ENCODE measurements at places on chromosomes 5 and 9.

GRCh38 chr9:10254338-10254737, 358.5 kb downstream of the PTPRD start:
- no peaks in the 10 kb centered on the region for H3K4me1 ChIP-seq
- no peaks in the 10 kb centered on the region for H3K27me3 ChIP-seq
- no peak for DNase-seq

GRCh38 chr9:104961238-104961637, 33.3 kb upstream of the ABCA1 start:
- H3K36me3 ChIP-seq, result no peaks in the 10 kb centered on the region
- H3K27ac ChIP-seq, result peak overlapping the region; percentile 44
- no peak overlapping the region for H3K4me3 ChIP-seq
- DNase-seq, result peak; percentile 16
- peaks cover 10% of the 10 kb centered on the region for H3K27me3 ChIP-seq
- peaks cover 11% of the 10 kb centered on the region for H3K4me1 ChIP-seq

DNA sequence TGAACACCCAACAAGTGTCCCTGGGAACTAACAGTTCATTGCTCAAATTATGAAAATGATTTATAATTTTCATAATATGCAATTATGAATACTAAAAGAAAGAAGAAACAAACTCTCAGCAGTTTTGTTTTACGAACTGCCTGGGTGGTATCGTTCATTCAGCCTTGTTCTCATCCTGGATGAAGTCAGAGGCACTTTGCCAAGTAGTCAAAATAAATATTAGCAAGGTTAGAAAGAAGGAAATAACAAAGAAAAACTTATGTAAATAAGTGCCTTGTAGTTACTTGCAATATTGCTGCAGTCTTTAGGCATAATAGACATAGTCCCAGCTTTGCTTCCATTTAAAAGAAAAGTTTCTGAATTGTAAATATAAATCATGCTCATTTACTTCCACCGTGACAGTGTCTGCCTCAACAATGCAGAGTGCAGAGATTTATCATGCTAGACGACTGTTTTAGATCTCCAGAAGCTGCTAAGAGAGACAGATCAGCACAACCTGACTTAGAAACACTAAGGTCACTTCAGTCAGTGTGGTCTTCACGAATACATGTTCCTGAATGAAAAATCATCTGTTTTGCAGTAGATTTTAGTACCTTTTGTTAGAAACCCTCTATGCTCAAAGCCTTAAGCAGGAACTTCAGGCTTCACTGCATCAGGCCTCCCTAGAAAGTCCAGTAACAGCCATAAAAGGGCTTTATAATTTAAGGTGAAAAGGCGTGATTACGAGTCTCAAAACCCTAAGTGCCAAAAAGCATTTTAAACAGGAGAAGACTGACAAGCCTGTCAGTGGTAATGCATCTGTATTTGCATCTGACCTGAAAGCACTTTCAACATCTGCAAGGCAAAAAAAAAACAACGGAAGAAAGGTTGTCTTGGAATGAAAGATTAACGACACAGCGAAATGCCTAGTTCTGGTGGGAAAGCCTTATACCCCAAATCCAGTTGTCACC, 92.1 kb downstream of the TMEM167A start:
- no peak overlapping the region for H3K27ac ChIP-seq
- H3K36me3 ChIP-seq, result no peaks in the 10 kb centered on the region
- H3K27me3 ChIP-seq, result peaks cover 2% of the 10 kb centered on the region
- no peaks in the 10 kb centered on the region for H3K4me1 ChIP-seq

- H3K36me3 ChIP-seq, result no peaks in the 10 kb centered on the region
- no peak overlapping the region for H3K27ac ChIP-seq
- H3K4me3 ChIP-seq, result no peak overlapping the region
Observed at GRCh38 chr5:113375480-113376060, 59.2 kb downstream of the TSSK1B start.

- peaks cover 23% of the 10 kb centered on the region for H3K36me3 ChIP-seq
- no peak overlapping the region for H3K4me3 ChIP-seq
- H3K27me3 ChIP-seq, result no peaks in the 10 kb centered on the region
- no peak overlapping the region for H3K27ac ChIP-seq
Observed at GRCh38 chr9:111474385-111474784, 9.8 kb downstream of the ECPAS start.

GRCh38 chr9:119861842-119862241, 492.6 kb upstream of the BRINP1 start:
- no peaks in the 10 kb centered on the region for H3K36me3 ChIP-seq
- DNase-seq, result no peak
- H3K27me3 ChIP-seq, result no peaks in the 10 kb centered on the region
- H3K4me1 ChIP-seq, result no peaks in the 10 kb centered on the region
- no peak overlapping the region for H3K27ac ChIP-seq

- peaks cover 48% of the 10 kb centered on the region for H3K4me1 ChIP-seq
- H3K4me3 ChIP-seq, result no peak overlapping the region
- no peaks in the 10 kb centered on the region for H3K27me3 ChIP-seq
- no peak for DNase-seq
- peak overlapping the region; percentile 81 for H3K27ac ChIP-seq
- peaks cover 55% of the 10 kb centered on the region for H3K36me3 ChIP-seq
Observed at GRCh38 chr9:93091056-93091452, 5.0 kb upstream of the CARD19 start.

DNA sequence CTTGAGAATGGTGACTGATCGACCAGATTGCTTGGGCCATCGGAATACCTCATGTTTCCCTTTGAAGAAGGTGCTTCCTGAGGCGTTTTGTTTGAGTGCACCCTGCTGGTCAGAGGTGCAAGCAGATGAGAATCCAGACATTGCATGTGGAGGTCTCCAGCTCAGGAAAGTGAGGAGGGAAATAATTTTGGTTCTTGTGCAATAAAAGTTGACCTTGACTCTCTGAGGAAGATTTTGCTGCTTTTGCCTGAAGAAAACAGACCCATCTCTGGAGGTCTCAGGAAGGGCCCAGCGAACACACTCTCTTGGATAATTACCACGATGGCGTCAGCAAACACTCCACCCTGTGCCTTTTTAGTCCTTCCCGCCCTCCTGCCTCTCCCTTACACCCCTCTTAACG, 69.7 kb downstream of the GRAMD2B start:
- H3K36me3 ChIP-seq, result peaks cover 16% of the 10 kb centered on the region
- no peak overlapping the region for H3K27ac ChIP-seq
- no peak overlapping the region for H3K4me3 ChIP-seq

DNA sequence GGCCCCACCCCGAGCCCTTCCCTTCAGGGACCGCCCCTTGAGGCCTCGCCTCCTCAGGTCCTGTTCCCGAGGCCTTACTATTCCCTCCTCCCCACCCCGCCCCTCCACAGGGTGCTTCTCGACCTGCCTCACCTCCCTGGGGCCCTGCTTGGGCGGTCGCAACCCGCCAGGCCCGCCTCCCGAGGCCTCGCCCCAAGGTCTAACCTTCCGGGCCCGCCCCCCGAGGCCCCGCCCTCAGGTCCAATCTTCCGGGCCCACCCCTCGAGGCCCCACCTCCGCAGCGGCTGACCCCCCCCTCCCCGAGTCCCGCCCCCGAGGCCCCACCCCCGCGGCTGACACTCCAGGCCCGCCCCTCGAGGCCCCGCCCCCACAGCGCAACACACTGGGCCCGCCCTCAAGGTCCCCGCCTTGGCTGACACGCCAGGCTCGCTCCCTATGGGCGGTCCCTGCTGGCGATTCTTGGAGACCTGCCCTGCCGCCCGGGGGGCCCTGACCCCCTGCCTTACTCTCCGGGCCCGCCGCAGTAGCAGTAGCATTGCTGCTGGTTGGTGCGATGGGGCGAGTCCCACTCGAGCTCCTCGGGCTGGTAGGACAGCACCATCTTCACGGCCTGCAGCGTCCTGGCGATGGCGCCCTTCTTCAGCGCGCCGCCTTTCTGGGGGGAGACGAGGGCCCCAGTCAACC, 8.2 kb downstream of the PHF19 start:
- peaks cover 45% of the 10 kb centered on the region for H3K4me1 ChIP-seq
- peak; percentile 93 for DNase-seq
- H3K27me3 ChIP-seq, result no peaks in the 10 kb centered on the region

DNA sequence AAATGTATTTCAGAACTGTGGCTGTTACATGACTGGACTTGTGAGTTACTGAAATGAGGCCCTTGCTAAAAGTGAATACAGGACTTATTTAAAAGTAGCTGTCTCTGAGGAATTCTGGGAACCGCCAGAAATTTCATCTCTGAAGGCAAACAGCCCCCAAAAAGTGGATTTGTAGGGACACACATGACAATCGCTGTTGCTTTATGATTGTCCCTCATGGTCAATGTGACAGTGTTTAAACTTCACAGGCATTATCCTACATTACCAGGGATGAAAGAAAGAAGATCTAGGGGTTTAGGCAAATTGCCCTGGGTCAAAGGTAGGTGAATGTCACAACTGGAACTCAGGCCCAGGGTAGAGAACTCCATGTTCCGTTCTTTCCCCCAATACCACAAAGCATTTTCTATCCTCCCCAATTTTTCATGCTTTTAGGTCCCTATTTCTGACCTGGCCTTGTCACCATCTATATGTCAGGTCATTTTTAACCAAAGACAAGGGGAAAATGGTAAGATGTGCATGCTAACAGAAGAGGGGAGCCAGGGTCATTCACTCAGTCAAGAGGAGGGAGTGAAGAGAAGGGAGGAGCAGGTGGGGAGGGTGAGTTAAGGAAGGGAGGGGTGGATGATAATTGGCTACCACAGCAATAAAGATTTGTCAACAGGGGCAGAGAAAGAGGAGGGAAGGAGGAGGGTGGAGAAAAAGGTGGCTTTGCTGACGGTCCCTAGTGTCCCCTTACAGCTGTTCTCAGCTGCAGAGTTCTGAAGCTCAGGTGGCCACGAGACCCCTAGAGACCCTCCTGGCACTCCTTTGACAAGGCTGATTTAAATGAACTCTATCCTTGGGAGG, 57.8 kb upstream of the GLRX start:
- H3K4me3 ChIP-seq, result no peak overlapping the region
- peaks cover 17% of the 10 kb centered on the region for H3K36me3 ChIP-seq
- DNase-seq, result no peak
- H3K27me3 ChIP-seq, result no peaks in the 10 kb centered on the region

GRCh38 chr5:35383041-35383440, 152.8 kb upstream of the PRLR start:
- H3K27ac ChIP-seq, result no peak overlapping the region
- H3K4me3 ChIP-seq, result no peak overlapping the region
- H3K27me3 ChIP-seq, result no peaks in the 10 kb centered on the region
- no peak for DNase-seq

GRCh38 chr9:95029288-95029687, 288.2 kb downstream of the FANCC start:
- no peak overlapping the region for H3K4me3 ChIP-seq
- H3K27ac ChIP-seq, result no peak overlapping the region
- no peaks in the 10 kb centered on the region for H3K36me3 ChIP-seq
- no peak for DNase-seq
- H3K27me3 ChIP-seq, result no peaks in the 10 kb centered on the region
- H3K4me1 ChIP-seq, result peaks cover 6% of the 10 kb centered on the region

- H3K27me3 ChIP-seq, result no peaks in the 10 kb centered on the region
- no peak overlapping the region for H3K27ac ChIP-seq
- no peaks in the 10 kb centered on the region for H3K36me3 ChIP-seq
- no peak for DNase-seq
- no peaks in the 10 kb centered on the region for H3K4me1 ChIP-seq
Observed at GRCh38 chr5:164181604-164182003, 676.2 kb downstream of the MAT2B start.

DNA sequence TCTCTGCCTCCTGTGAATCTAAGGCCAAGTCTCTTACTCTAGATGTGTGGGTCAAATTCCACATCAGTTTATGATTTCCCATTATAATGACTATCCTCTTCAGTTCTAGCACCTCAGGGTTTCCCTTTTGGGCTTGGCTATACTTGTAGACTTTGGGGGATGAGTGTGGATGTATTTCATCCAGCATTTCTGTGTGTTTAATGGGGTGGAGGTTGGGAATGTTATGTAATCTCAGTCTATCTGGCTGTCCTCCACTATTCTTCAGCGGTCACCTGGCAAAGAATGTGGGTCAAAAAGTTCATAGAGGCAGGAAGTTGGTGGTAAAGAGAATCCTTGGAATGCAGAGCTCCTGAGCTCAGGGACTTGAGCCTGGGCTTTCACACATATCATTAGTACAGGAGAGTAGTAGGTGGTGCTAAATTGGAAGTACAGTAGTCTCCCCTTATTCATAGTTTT, 64.9 kb downstream of the CFAP95 start:
- H3K4me1 ChIP-seq, result no peaks in the 10 kb centered on the region
- H3K27me3 ChIP-seq, result peaks cover 36% of the 10 kb centered on the region
- H3K4me3 ChIP-seq, result no peak overlapping the region

GRCh38 chr9:113805486-113806132, 70.5 kb upstream of the ZNF618 start:
- no peaks in the 10 kb centered on the region for H3K27me3 ChIP-seq
- H3K4me1 ChIP-seq, result no peaks in the 10 kb centered on the region
- H3K4me3 ChIP-seq, result no peak overlapping the region
- no peaks in the 10 kb centered on the region for H3K36me3 ChIP-seq
- DNase-seq, result no peak
- no peak overlapping the region for H3K27ac ChIP-seq

DNA sequence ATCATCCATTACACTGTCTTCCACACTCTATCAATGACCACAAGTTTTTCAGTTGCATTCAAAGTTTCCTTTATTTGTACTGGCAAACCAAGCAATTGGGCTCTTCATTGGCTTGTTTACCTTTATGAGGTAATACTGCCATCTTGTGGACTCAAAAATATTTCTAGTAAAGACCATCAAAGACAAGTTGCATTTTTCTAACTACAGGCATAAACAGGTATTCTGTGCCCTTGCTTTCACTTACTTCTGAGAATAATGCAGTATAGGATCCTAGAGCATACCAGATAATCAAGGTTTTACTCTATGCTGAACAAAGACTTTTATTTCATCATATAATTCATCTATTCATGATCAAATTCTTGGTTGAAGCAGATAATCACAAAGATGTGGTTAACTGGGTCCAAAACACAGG, 173.7 kb upstream of the POU5F2 start:
- no peak overlapping the region for H3K4me3 ChIP-seq
- H3K27me3 ChIP-seq, result no peaks in the 10 kb centered on the region

- H3K27me3 ChIP-seq, result no peaks in the 10 kb centered on the region
- no peaks in the 10 kb centered on the region for H3K4me1 ChIP-seq
- H3K4me3 ChIP-seq, result no peak overlapping the region
Observed at GRCh38 chr9:406886-407654, 192.4 kb downstream of the DOCK8 start.

- H3K4me3 ChIP-seq, result no peak overlapping the region
- no peaks in the 10 kb centered on the region for H3K36me3 ChIP-seq
- DNase-seq, result no peak
- no peaks in the 10 kb centered on the region for H3K4me1 ChIP-seq
- no peak overlapping the region for H3K27ac ChIP-seq
Observed at GRCh38 chr9:114176624-114177291, 21.4 kb downstream of the COL27A1 start.

DNA sequence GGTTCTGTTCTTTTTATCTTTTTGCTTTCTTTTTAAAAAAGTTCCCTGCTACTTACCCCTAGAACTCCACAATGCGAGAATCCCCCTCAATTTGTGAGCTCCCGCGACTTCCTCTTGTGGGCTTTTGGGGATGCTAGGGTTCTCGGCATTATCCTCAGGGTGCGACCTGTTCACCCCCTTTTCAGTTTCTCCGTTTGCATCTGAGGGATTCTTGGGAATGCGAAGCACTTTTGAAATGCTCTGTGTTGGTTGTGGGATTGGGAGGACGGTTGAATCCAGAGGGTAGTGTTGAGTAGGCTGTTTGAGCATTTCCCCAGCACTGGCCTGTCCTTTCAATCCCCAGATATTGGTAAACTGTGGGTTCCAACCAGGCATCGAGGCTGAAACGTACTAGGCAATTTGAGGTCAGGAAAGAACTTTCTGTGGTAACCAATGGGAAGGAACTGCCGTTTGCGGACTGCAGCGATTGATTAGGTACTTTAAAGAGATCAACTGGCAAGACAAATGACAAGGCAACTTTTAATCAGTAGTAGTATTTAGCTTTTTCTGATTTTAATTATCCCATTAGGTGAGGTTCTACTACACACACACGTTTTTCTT, 415 bp downstream of the XRCC4 start:
- H3K27ac ChIP-seq, result peak overlapping the region; percentile 96
- H3K27me3 ChIP-seq, result no peaks in the 10 kb centered on the region
- peaks cover 39% of the 10 kb centered on the region for H3K4me1 ChIP-seq
- peak; percentile 28 for DNase-seq
- peaks cover 29% of the 10 kb centered on the region for H3K36me3 ChIP-seq
- peak overlapping the region; percentile 97 for H3K4me3 ChIP-seq
